GM12878 (cell line): ENCODE measurements at places on chromosomes 3 and 15.

DNA sequence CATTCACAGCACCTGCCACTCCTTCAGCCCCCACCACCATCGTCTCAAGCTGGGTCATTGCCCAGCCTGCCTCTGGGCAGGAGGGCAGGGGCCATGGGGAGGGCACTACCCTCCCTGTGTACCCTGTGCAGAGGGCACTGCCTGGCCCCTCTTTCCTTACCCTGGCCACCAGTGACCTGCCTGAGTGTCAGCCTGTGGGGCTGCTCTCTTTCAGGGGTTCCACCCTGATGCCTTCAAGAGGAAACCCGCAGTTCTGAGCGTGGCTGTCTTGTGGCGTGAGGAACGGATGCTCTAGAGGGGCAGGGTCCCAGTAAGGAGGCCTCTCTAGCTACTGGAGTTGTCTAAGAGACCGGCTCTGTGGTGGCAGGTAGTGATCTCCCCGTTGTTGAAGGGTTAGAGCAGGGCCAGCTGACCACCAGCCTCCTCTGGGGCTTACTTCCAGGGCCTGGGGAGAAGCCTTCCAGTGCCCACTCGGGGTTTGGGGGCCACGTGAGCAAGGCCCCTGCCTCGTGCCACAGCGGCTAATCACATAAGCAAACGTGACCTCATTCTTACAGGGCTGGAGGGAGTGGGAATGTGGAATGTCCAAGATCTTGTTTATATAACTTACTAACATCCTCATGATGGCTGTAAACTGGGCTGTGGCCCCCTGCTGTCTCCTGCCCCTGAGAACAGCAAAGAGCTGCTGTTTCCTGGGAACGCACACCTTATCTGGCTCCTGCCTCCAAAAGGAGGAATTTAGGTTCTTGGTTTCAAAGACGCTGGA, 31.4 kb upstream of the SEC13 start:
- DNase-seq: no peak

DNA sequence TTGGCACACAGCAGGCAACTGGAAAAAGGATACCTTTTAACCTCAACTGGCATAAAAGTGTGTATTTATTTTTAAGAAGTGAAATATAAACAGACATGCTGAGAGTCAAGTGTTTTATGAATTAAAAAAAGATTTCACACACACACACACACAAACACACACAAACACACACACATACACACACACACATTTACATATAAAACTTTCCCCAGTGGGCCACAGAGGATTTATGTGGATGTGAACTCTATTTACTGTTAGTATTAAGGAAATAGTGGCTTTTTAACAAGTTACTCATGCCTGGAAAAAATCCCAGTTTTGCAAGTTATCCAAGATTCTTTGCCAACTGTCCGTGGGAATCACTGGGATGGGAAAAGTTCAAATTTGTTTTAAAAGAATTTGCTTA, 725.9 kb upstream of the NR2F2 start:
- DNase-seq: no peak

GRCh38 chr3:115922681-115923347, 299.5 kb downstream of the GAP43 start:
- DNase-seq: no peak

GRCh38 chr3:174270841-174271240, 588.3 kb upstream of the NAALADL2 start:
- no peak for DNase-seq

GRCh38 chr15:43185157-43186002, at the start of gene CCNDBP1:
Gene CCNDBP1, plus strand, starts transcription at chr15:43185403. Its CDS starts 96 bp downstream, at chr15:43185499.
- peak; percentile 87 for DNase-seq

- no peak for DNase-seq
Observed at GRCh38 chr3:141387516-141387915, 19.2 kb downstream of the ZBTB38 start.

- DNase-seq: no peak
Observed at GRCh38 chr15:36654866-36655265, 75.4 kb downstream of the CDIN1 start.

GRCh38 chr15:90062023-90062442, 40.2 kb downstream of the IDH2 start:
- DNase-seq: no peak

GRCh38 chr15:35168464-35168863, 83.4 kb upstream of the NANOGP8 start:
- no peak for DNase-seq

GRCh38 chr3:105513886-105514285, 147.2 kb downstream of the ALCAM start:
- no peak for DNase-seq

DNA sequence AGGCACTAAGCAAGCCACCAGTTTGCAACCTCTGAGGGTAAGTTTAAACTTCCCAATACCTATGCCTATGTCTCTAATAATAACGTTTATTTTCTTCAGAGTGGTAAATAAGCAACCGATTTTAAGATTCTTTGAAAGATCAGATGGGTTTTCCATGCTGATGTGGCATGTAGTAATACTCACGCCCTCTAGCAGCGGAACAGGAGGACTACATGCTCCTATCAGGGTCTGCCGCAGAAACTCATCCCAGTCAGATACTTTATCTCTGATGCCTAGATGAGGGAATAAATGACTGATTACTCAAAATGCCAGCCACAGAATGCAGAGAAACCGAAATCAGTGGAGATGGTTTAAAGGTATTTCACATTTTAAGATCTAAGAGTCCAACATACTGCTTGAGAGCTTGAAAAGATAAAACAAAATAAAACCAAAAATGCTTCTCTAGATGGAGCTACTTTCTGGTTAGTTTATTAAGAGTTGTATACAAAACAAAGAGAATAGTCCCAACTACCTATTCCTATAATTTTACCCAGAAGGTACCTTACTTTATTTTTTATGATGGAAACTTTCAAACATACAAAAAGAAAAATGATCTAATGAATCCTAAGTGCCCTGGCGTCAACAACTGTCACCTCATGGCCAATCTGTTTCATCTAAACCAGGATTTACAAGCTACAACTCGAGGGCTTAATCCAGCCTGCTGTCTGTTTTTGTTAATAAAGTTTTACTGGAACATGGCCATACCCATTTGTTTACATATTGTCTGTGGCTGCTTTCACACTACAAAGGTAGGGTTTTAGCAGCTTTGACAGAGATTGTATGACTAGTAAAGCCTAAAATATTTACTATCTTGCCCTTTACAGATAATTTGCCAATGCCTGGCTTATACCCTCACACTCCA, 37.5 kb upstream of the STIMATE start:
- DNase-seq: peak; percentile 11

- DNase-seq: no peak
Observed at GRCh38 chr15:96559087-96559486, 228.6 kb downstream of the NR2F2 start.

- DNase-seq: no peak
Observed at GRCh38 chr15:48040166-48040817, 80.5 kb upstream of the SLC24A5 start.

DNA sequence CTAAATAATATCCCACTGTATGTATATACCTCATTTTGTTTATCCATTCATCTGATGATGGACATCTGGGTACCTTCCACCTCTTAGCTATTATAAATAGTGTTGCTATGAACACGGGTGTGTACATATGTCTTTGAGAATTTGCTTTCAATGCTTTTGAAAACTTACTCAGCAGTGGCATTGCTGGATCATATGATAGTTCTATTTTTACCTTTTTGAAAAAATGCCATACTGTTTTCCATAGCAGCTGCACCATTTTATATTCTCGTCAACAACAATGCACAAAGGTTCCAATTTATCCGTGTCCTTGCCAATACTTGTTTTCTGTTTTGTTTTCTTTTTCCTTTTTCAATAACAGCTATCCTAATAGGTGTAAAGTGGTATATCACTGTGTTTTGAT, 77.1 kb downstream of the PEAK1 start:
- no peak for DNase-seq

GRCh38 chr15:38129531-38130204, 123.0 kb upstream of the SPRED1 start:
- peak; percentile 39 for DNase-seq

- DNase-seq: peak; percentile 55
Observed at GRCh38 chr3:18223571-18223970, 201.6 kb downstream of the SATB1 start.

DNA sequence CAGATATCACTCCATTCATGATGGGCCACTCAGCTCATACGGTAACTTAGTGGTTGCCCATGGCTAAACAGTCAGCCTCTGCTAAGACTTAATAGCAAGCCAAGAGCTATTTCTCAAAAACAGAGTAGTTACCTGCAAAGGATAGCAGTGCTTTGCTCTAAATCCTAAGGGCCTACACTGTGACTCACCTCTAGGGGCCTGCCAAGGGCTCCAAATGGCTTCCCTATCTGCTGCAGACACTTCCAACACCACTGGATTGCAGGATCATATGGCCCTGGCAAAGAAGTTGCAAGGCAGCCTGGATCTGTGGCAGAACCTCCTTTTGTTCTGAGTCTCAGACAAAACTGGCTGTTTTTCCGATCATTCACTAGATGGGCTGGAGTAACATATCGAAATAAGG, 17.8 kb downstream of the CGGBP1 start:
- no peak for DNase-seq

- DNase-seq: no peak
Observed at GRCh38 chr3:167484551-167484950, 10.7 kb upstream of the SERPINI2 start.
